Kidney (tissue), 22 donors: ENCODE measurements at places on chromosomes 2 and 18.

DNA sequence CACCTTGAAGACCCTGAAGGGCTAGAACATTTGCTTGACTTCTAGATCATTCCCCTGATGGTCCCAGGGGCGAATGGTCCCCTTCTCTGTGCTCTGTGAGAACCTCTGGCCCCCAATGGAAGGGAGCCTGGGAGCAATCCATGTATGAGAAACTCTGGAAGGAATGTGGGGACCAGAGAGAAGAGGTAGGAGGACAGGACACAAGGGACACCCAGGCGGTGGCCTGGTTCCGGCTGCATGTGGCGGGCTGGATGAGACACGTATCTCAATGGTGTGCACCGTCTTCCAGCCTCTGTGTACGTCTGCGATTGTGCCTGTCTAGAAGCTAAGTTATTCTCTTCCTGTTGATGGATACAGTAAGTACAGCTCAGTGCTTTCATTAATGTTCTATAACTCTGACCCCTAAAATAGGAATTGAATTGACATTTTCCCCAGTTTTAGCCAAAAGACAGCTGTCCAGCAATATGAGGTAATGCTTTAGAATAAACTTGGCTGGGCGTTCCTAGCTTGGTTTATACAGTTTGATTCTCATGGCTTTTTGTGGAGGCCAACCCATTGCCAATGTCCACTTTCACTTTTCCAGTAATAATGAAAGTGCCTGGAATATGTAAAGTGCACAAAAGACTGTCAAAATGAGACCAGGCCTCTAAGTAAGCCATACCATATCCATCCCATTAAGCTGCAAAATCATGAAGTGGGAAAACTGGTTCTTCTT, 30.1 kb upstream of the COPS8 start:
- no peaks in the 10 kb centered on the region for H3K36me3 ChIP-seq
- H3K4me1 ChIP-seq, result no peaks in the 10 kb centered on the region
- H3K4me3 ChIP-seq, result no peak overlapping the region
- H3K27ac ChIP-seq, result no peak overlapping the region

DNA sequence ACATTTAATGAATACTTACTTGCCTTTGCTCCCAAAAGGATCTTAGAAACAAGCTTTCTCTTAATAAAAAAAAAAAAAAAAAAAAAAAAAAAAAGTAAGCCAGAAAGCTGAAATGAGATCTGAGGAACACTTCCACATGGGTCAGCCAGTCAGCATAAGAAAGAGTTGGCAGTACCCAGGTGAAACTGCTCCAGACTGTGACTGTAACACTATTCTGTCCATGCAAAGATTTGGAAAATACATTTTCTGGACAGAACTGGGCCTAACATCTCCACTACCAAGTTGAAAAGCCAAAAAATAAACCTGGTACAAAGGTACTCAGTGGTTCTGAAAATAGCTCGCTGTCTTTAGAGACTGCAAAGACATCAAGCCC, 135.7 kb downstream of the THADA start:
- no peaks in the 10 kb centered on the region for H3K27me3 ChIP-seq
- no peak overlapping the region for H3K27ac ChIP-seq
- peaks cover 63% of the 10 kb centered on the region for H3K4me1 ChIP-seq
- no peak overlapping the region for H3K4me3 ChIP-seq

DNA sequence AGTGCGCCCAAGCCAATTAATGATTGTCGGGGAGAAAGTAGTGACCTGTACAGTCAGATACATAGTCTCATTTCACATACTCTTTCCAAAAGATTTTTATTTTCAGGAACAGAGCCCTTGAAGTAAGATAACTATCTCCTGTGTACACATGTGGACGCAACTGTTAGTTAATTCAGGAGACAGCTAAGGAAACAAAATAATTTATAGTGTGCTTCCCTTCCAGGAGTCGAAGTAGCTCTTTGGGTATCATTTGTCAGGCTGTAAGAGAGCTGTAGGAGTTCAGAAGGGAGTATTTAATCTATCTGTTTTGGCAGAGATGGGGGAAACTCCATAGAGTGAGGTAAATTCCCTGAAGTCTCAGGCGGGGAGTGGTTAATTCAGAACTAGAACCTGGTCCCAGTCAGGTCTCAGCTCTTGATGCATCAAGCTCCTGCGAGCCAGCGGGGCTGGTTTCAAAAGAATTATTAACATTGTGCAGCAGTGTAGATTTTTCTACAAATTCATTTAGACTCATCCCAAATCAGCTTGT, 63.0 kb downstream of the MAPK4 start:
- H3K36me3 ChIP-seq, result no peaks in the 10 kb centered on the region
- no peak overlapping the region for H3K27ac ChIP-seq
- H3K4me3 ChIP-seq, result no peak overlapping the region
- no peaks in the 10 kb centered on the region for H3K27me3 ChIP-seq
- no peaks in the 10 kb centered on the region for H3K4me1 ChIP-seq

GRCh38 chr18:3279201-3280185, 17.6 kb downstream of the MYL12B start:
- H3K27ac ChIP-seq, result no peak overlapping the region
- H3K4me3 ChIP-seq, result no peak overlapping the region
- H3K4me1 ChIP-seq, result no peaks in the 10 kb centered on the region
- H3K27me3 ChIP-seq, result no peaks in the 10 kb centered on the region

- H3K4me1 ChIP-seq, result peaks cover 3% of the 10 kb centered on the region
- H3K36me3 ChIP-seq, result peaks cover 32% of the 10 kb centered on the region
- no peaks in the 10 kb centered on the region for H3K27me3 ChIP-seq
- H3K27ac ChIP-seq, result no peak overlapping the region
Measured at GRCh38 chr2:238172439-238172838, 13.7 kb downstream of the ERFE start.

- no peak overlapping the region for H3K27ac ChIP-seq
- no peaks in the 10 kb centered on the region for H3K36me3 ChIP-seq
- DNase-seq, result no peak
- H3K27me3 ChIP-seq, result no peaks in the 10 kb centered on the region
Measured at GRCh38 chr2:240351826-240352426, 83.5 kb upstream of the GPC1 start.
